ENCODE measurements at places on chromosomes 3 and 15.
A peak's percentile ranks its signal among the peaks of the same experiment; 100 is the strongest.

GRCh38 chr3:172273378-172273777, 174.9 kb downstream of the GHSR start:
- no peak for DNase-seq

GRCh38 chr15:38701149-38701548, 136.5 kb upstream of the RASGRP1 start:
- no peak for DNase-seq

GRCh38 chr3:61497463-61497862, 63.9 kb upstream of the PTPRG start:
- no peak for DNase-seq

DNA sequence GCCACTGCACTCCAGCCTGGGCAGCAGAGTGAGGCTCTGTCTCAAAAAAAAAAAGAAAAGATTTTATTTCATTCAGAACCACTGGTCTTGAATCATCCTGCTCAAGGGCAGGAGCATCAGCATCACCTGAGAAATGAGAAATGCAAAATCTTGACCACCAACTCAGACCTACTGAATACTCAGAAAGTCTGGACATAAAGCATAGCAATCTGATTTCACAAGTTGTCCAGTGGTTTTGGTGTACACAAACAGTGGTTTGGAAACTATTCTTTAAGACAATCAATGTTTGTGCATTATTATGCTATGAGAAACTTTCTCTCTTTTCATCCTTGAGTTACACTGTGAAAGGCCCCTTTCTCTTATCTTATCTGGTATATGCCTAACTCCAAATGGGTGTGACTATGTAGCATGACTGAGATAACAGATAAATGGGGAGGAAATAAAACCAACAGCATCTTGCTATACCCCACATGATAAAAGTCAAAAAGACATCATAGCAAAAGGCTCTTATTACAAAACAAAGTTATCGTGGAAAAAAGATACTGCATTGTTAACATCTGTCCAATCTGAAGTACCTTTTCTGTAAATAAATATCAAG, 174.2 kb upstream of the STT3B start:
- DNase-seq: no peak

- DNase-seq: no peak
Measured at GRCh38 chr3:151979906-151980305, 106.5 kb downstream of the SUCNR1 start.

DNA sequence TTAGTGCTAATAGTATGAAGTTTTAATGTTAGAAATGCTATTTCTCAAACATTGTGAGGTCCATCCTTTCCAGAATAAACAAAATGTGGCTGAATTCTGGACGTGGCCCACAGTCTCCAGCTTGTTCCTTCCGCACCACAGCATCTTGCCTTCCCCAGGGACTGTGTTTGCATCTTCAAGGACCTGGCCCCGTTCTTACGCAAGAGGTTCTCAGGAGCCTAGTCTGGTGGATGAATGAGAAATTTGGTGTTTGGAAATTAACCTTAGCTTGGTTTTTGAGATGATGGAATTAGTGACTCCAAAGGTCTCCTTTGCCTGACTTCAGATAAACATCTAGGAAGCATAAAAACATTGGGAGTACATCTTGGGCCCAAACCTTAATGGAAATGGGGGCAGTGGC, 18.1 kb downstream of the SYNPR start:
- no peak for DNase-seq

DNA sequence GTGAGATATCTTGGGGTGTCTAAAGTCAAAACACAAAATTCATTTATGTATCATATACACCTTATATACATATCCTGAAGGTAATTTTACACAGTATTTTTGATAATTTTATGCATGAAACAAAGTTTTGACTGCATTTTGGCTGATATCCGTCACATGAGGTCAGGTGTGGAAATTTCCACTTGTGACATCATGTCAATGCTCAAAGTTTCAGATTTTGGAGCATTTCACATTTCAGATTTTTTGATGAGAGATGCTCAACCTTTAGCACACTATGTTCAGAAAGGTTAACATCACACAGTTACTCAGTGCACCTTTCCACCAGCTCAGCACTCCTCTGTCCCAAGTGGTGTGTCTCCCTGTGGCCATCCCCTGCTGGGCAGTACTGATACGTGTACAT, 37.7 kb upstream of the CPB1 start:
- no peak for DNase-seq

- no peak for DNase-seq
Measured at GRCh38 chr3:66280304-66280703, 59.5 kb downstream of the SLC25A26 start.

- DNase-seq: no peak
Measured at GRCh38 chr15:94644433-94644832, 413.1 kb downstream of the MCTP2 start.

DNA sequence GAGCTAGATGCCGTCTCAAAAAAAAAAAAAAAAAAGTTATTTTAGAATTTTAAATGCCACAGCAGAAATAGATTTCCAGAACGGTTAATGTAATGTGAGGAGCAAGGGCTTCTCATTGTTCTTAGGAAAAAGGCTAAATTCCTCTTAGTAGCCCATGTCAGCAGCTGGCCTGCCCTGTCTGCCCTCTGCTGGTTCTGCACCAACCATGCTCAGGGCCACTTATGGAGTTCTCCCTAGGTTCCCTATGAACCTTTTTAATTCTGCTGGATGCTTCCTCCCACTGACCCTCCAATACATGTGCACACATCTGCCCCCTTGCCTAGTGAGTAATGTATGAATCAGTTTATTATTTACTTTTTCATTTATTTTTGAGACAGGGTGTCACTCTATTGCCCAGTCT, 32.2 kb upstream of the DPPA4 start:
- peak; percentile 10 for DNase-seq

DNA sequence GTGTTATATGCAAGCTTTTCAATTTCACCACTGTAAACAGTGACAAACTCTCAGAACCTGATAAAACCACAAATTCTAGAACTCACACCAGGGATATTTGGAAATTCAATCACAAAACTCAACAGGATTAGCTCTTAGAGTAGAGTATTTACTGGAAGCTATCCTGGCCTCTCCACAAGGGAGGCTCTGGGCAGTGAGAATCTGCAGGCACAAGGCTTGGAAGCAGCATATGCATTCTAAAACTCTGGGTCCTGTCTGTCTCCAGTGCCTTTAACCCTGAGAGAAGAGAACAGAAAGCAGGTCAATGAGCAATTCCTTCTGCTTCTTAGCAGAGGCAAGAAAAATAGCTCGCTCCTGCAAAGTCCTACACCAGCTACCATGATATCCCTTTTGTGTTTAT, 23.4 kb downstream of the PLSCR4 start:
- DNase-seq: no peak

- DNase-seq: no peak
Measured at GRCh38 chr3:32959371-32959770, 7.9 kb downstream of the CCR4 start.

DNA sequence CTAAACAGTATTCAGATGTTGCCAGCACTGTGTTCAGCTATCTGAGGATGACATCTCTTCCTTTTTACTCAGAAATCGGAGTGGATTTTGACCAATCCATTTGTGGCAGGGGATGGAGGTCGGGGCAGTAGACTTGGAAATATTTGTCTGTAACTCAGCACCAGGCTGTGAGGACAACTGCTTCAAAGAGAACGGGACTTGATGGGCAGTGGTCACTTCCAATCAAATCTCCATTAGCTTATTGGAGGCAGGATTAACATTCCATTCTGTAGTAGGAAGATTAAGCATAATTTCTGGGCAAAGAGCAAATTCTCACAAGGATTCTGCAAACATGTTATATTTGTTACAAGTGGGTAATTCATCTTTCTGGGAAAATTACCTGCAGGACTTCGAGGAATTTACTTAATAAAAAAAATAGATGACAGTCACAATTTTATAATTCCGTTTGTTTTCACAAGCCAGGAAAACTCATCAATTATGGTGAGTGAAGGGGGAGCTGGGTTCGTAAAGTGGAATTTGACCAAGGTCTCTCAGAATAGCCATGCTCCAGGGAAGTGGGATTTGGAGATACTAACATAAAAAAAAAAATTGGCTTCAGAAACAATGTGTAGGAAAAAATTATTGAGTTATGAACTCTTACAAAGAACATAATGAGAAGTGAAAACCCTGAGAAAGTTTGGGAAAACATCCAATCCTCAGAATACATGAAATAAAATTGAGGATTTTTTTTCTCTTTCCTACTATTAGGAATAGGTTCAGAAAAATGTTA, 18.1 kb downstream of the CRABP1 start:
- no peak for DNase-seq

DNA sequence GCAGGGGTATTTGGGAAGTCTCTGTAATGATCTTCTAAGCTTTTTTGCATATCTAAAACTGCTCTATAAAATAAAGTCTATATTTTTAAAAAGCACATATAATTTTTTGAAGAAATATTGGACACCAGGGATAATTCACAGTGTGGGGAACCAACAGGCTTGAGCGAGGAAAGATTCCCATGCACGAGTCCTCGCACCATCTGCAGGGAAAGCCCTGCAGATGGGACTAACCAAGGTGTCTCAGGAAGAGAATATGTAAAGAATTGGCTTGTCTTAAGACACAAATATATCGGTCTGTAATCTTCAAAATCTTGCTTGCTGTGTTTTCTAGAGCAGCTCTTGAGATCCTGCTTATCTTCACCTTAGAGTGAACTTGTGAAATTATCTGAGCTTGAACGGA, 77.2 kb upstream of the SEMA6D start:
- DNase-seq: no peak

- no peak for DNase-seq
Measured at GRCh38 chr3:139814646-139815045, 120.3 kb upstream of the CLSTN2 start.

GRCh38 chr15:38192496-38192895, 60.1 kb upstream of the SPRED1 start:
- DNase-seq: no peak

- no peak for DNase-seq
Measured at GRCh38 chr15:68796576-68796975, 24.1 kb downstream of the ANP32A start.

Measured in A172 (cell line).